ENCODE measurements at places on chromosomes 3 and 15.

- no peak for DNase-seq
These were observed 24.3 kb upstream of the IMPDH2 start for GRCh38 chr3:49053543-49053942.

- no peak for DNase-seq
These were observed 41.8 kb downstream of the CHCHD6 start for GRCh38 chr3:126745760-126746394.

GRCh38 chr15:65819563-65819960, 27.5 kb upstream of the DENND4A start:
- no peak for DNase-seq

GRCh38 chr3:102544741-102545140, 109.9 kb downstream of the ZPLD1 start:
- DNase-seq, result no peak

DNA sequence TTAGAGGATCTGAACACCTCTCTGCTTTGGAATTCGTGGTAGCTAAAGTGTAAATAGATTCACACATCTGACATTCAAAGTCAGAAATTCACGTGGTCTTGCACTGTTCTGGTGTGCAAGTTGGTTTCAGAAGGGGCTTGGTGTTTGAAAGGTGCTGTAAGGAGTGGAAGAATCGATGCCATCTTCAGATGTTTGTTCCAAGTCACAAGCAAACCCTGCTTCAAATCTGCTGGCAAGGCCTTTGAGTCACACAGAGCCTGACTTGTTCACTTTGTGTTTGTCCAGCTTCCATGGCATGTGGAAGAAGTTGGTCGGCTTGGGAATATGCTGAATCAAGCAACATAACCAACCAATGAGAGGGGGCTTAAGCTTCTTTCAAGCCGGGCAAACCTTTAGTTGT, 44.3 kb downstream of the SH3GL3 start:
- DNase-seq, result no peak

DNA sequence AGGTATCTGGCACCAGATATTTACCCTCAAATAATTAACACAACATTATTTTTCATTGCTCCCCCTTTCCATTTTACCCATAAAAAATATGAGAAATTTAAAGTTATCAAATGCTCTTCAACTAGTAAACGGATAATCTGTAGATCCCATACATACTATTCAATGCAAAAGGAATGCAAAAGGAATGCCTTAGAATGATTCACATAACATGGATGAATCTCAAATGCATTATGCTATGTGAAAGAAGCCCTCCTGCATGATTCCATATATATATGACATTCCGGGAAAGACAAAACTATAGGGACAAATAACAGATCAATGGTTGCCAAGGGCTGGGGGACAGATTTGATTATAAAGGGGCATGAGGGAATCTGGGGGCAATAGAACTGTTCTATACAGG, 195.7 kb downstream of the STT3B start:
- no peak for DNase-seq

- no peak for DNase-seq
These were observed 523.6 kb downstream of the OCA2 start for GRCh38 chr15:27575521-27575920.

DNA sequence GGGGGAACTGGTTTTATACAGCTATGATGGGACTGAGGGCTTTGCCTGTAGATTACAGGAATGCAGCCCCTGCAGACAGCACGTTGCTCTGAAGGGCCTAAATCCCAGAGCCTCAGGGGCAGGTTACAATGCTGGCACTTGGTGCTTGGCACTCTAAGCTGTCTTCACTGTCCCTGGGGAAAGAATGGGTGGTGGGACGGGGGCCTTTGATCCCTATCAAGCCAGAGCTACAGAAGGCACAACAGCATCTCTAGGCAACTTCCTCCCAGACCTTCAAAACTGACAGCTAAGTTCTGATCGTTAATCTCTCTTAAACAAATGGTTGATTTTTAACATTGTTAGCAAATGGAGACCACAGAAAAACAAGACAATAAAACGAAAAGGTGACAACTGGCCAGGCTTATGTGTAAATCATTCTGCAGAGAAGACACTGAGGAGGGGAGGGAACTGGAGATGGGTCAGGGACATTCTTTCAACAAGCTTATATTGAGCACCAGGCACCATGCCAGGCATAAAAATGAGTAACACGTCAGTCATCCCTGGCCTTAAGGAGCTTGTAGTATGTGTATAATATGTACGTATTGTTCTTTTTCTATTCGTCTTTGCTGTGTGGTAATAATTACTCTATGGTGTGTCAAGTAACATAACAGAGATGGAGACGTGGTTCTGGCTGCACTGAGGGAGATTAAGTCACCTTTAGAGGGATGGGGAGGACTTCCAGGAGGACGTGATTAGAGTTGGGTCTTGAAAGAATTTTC, 49.1 kb downstream of the CA12 start:
- DNase-seq, result no peak

DNA sequence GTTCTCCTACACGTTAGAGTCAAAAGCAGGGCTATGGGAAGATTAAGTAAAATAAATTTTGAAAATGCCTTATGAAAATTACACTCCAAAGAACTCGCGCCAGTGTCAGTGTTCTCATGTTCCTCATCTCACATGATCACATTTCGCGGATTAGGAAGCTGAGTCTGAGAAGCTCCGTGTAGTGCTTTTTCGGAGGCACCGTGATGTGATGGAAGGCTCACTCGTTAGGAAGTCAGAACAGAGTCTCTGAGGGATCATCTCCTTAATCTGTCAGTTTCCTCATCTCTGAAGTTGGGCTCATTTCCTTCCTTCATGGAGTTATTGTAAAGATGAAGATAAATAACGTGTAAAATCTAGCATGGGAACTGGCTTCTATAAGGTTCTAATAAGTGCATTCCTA, 3.2 kb downstream of the ADIPOQ start:
- no peak for DNase-seq

DNA sequence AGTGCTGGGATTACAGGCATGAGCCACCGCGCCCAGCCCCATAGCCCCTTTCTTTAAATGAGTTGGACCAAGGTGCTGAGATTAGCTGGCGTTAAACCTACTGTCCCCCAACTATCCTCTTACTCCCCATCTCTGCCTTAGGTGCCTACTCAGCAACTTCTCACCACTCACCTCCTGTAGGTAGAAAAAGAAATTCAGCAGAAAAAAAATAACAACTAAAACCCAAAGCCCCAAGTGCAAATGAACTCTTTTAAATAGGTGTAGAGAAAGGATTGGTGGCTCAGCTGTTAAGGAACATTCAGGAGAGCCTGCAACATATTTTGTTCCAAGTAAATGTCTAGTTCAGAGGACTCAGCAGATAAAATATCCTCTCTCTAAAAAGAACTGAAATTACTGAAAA, 19.5 kb downstream of the SAMD7 start:
- DNase-seq, result no peak

DNA sequence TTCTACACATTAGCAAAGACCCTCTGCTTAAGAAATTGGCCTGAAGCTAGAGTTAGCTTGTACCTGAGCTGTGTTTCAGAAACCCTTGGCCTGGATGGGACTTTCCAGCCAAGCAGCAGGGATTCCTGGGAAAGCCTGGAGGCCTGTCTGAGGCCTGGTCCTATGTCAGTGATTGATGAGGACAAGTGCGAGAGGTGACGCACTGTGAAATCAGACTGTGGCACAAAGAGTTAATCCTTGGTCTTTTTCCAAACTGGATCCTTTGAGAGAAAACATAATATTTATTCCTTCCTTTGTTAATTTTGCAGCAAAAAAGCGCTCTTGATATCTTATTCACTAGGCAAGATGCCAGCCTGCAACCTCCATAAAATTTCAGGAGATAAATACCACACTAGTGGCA, 225.0 kb upstream of the ATP11B start:
- DNase-seq, result no peak

- DNase-seq, result no peak
These were observed 33.7 kb downstream of the CGGBP1 start for GRCh38 chr3:88025001-88025552.

DNA sequence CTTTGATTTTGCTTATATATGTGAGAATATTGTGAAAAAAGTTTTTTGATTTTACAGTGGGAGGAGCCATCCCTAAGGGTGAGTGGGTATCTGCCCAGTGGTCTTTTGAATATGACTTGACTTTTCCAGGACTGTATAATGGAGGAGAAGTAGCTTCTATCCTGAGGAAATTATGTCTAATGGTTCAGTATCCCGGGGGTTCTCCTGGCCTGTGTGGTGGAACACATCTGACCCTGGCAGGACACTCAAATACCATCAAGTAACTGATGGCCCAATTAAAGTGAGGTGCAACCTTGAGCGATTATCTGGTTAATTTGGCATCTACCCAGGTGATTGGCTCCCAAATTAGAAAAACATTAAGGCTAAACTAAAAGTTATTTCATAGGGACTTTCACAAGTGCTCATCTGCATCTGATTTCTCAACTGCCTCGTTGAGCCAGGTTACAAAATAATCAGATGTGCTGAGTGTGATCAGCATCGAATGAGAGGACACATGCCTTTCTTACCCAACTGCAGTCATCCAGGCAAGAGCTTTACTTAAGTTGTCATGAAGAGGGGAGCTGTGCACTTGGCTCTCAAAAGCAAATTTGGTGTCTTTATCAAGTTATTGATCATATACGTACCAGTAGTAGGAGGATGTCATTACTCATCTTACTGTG, 201.4 kb downstream of the IL5RA start:
- DNase-seq, result no peak

DNA sequence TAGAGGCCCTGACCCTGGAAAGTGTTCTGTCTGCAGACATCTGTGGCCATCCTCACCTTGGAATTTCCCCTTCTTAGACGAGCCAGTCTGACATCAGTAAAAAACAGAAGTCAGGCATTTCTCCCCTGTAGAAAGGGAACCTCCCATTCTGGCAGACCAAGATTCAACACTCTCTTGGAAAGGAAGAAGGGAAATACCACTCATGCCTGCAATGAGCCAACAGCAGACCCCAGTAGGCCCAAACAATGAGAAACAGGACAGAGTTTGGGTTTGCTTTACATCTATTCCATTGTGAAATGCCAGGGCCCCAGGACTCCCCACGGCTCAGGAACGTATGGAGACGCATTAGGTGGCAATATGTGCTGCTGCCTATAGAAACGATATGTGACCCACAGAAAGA, 264.0 kb upstream of the NSMCE3 start:
- DNase-seq, result no peak

DNA sequence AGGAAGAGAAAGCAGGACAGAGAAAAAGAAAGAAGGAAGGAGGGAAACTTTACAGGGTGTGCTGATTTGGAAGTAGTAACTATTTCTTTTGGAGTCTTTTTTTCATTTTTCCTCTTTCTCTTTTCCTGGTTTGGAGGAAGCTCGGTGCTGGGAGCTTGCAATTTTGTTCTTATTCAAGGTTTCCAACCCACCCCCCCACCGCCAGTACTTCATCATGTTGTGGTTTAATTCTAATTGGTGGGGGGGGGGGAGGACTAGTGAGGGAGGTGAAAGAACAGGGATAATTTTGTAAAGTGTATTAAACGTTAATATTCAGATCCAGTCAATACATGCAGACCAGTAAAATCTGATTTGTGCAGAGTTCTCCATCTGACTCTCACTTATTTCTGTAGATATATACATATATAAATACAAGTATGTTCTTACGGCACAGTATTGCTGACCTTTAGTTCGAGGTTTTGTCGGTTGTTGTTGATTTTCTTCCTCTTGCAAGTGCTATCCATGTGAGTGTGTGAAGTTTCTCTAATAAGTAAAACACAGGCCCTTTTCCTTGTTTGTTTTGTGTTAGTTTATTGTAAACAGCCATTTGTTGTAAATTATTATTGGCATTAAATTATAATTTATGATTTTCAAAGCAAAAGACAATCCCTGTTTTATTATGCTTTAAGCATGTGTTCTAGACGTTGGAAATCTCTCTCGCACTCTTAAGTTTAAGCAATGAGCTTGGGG, 9.3 kb downstream of the NR2F2 start:
- no peak for DNase-seq

GRCh38 chr3:107987036-107987939, 103.5 kb downstream of the CD47 start:
- DNase-seq, result no peak

- no peak for DNase-seq
These were observed 284.2 kb upstream of the ROPN1 start for GRCh38 chr3:124276133-124276532.

DNA sequence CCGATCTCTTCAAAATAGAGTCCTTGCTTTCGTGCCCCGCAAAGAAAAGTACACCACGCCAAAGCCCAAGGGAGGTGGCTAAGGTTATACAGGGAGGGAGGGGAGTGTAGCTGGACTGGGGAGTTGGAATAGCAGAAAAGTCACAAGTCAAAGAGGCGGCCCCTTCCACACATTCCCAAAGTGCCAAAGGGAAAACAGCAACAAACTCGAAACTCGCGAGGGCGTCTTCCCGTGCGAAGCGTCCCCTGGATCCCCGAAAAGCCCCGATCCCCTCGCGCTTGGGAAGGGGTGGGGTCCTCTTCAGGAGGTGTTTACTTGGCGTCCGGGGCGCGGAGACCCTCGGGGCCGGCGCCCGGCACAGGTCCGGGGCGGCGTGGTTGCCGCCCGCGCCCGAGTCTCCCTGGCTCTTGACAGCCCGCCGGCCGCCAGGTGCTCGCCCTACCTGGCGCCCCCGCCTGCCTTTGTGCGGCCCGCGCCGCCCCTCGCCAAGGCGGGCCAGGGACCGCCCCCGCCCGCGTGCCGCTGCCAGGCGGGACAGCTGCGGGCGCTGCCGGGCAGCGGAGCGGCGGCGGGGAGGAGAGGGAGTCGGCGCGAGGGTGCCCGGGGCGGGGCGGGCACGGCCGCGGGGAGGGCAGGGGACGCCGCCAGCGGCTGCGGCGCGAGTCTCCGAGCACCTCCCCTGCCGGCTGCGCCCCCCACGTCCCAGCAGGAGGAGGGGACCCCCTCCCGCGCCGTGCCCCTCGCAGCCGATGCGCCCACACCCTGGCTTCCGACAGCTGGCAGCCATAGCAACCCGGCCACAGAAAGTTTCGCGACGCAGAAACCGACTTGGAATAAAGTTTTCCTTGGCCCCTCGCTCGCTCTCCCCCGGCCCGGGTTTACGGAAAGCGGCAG, 966 bp downstream of the MYO1E start:
- no peak for DNase-seq

- DNase-seq, result no peak
These were observed 138.6 kb upstream of the MEF2A start for GRCh38 chr15:99427210-99427609.

- DNase-seq, result no peak
These were observed 11.2 kb downstream of the C3orf52 start for GRCh38 chr3:112097378-112097777.

- DNase-seq, result no peak
These were observed 12.4 kb upstream of the CD47 start for GRCh38 chr3:108103040-108103751.

DNA sequence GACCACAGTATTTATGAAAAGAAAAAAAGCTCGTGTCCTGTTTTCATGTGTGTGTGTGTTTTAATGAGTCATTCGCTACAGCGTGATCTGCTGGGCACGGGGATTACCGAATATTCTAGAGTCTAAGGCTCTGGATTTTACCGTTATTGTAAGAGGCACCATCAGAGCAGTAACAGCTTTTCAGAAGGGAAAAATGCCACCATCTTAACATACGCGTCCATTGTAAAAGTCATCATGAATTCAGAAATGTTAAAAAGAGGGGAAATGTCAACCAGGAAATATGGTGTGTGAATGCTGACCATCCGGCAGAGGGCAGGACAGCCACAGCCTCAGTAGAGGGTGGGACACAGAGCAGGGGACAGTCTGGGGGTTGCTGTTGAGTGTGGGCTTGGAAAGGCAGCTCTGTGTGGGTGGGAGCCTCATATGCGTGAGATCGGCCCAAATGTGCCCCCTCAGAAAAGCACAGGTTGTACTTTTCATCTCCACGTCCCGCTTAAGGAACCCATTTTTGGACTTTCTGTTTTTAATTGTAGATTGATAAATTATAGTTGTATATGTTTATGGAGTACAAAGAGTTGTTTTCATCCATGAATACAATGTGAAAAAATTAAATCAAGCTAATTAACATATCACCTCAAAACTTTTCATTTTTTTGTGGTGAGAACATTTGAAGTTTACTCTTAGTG, 69.6 kb downstream of the ASB7 start:
- no peak for DNase-seq
